ENCODE measurements at places on chromosomes 16 and 17.
A peak's percentile ranks its signal among the peaks of the same experiment; 100 is the strongest.

- DNase-seq, result no peak
Observed at GRCh38 chr17:50916708-50917417, 50.7 kb upstream of the TOB1 start.

DNA sequence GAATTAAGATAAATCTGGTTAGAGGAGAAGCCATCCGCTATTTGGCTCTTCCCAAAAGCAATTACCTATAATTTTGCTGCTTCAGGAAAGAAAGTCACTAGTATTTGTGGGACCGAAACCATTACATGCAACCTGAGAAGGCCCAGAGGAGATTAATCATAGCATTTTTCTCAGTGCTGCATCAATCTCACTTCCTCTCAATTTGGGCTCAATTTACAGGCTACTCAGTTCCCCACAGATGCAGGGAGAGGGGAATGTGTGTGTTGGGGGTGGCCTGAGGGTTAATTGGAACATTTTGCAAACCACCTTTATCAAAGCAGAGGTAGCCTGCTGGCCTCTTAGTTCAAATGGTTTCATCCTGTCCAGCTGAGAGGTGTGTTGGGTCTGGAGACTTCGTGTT is 394.7 kb upstream of the ASIC2 start:
- DNase-seq, result no peak

GRCh38 chr17:13597723-13598347 is 3.9 kb downstream of the HS3ST3A1 start:
- peak; percentile 60 for DNase-seq

DNA sequence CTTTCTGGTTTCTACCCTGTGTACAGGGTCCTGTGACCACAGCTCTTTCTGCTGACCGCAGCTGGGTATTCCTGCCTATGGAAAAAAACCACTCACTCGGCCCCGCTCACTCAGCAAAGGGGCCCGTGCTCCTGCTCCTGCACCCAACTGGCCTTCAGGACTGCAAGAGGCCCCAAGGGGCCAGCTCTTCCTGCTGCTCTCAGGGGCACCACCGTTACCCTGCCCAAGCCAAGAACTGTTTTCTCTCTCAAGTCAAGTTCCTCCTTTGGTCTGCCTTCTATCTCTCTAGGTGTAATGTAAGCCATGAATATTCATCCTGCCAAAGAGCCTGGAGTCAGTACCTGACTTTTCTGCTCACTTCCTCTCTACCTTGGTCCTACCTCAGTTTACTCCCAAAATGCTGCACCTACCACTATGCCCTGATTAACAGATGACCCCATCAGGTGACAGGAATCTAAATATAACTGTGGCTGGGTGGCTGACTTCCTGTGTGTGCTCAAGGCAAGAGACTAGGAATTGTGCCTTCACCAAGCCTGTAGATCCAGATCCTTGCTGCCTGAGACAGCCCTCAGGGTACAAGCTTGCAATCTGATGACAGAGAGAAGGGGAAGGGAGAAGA is 20.4 kb upstream of the SCIMP start:
- DNase-seq, result no peak

Data from fibroblast of the conjunctiva (primary cell).